ENCODE measurements at places on chromosomes 5 and 9. TPM values are rescaled to one million over a fixed set of nuclear protein-coding genes. Genes with fewer than 3 reads are reported as not detected.
A peak's percentile ranks its signal among the peaks of the same experiment; 100 is the strongest.

DNA sequence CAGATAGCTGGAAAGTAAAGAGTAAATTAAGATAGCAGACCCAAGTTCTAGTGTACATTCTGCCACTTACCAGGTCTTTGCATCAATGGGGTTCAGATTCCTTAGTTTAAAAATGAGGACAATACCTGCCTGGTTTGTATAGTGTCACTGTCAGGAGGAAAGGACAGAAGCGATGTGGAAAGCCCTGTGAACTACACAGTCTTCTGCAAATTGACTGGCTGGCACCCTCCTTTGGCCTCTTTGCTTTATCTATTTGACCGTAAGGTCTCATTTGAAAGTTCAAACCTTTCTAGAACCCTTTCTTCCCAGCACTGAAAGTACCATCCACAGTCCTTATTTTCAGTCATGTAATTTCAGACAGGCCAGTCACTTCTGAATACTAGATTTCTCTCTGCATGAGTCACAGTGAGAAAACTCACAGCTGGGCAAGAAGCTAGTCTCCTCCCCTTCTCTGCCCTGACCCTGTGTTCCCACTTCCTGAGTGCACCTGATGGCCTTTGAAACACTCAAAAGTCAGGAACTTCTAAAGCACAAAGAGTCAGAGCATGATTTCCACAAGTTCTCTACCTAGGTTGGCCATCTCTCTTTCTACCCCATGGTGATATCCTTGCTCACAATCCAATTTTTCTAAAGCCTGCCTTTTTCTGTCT is 91.3 kb upstream of the RASEF start:
- DNase-seq, result peak; percentile 78

DNA sequence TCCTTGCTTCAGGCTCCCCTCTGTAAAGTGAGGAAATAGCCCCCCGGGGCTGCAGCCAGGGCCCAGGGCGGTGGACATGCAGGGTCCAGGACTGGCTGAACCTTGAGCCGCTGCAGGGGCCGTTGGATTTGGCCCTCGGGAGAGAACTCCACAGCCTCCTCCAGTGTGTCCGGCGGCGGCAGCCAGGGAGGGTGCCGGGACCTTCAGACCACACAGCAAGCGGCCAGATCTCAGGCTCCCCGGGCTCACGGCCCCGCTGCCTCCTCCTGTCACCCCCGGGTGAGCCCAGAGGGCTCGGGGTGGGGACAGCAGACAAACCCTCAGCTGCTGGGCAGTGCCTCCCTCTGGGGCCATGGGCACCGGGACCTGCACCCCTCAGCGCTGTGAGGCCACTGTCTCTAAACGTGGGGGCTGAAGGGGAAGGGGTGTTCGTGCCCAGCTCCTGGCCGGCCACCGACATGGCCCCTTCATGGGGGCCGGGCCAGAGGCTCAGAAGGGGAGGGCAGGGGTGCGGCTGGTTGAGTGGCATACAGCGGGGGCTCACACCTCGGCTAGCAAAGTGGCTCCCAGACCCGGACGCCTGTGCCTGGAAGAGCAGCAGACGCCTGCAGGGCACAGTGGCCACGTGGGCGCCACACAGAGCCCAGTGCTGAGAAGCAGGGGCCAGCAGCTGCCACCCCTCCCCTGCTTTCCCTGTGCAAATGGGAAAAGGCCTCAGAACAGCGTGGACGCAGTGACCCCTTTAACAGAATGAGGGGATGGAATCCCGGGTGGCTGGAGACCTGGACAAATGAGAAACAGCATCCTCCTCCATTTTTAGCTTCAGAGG is 19.7 kb downstream of the SLC9A3 start:
- DNase-seq, result no peak

DNA sequence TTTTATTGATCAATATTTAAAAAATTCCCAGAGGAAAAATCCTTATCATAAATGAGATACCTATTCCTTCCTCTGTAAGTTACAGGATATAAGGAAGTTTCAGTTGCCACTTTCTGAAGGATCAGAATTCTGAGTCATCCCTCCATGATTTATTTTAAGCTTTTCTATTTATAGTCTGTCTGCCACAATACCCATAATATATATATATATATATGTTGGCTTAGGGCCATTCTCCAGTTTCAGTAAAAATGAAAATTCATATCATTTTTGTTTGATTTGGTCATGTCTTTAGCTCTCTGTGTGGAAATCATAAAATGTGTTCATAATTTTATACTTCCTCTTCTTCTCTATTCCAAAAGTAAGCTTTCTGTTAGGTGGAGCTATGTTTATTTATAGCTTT is 215.8 kb upstream of the CYLC2 start:
- no peak for DNase-seq

DNA sequence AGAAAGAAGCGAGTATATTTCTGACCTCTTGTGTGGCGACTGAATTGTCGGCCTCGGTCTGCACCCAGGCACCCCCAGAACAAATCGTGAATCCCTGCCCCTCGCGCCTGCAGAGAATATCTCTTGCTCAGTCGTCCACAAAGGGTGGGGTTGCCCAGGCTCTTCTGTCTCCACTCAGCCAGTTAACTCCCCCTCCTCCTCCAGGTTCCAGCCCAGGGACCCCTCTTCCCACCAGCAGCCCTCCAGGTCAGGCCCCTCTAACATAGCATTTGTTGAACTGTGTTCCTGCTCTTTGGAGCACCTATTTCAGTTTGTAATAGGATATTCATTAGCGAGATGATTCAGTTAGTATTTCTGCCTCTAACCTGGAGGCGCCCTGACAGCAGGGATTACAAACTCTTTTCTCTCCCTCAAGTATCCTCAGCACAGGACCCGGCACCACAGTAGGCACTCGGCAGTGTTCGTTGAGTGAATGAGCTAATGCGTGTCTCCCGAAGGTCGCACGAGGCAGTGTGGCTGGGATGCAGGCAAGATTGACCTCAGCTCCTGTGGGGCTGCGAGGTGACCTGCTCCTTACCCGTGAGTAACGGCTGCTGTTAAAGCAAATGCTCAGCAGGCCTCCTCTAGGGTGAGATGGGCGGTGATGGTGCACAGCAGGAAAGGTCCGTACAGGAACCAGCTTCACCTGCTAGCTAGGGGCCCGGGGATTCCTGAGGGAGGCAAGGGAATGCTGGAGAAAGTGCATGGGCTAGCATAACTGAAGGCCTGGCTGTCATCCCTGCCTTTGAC is 25.8 kb downstream of the ZBTB34 start:
- DNase-seq, result no peak

DNA sequence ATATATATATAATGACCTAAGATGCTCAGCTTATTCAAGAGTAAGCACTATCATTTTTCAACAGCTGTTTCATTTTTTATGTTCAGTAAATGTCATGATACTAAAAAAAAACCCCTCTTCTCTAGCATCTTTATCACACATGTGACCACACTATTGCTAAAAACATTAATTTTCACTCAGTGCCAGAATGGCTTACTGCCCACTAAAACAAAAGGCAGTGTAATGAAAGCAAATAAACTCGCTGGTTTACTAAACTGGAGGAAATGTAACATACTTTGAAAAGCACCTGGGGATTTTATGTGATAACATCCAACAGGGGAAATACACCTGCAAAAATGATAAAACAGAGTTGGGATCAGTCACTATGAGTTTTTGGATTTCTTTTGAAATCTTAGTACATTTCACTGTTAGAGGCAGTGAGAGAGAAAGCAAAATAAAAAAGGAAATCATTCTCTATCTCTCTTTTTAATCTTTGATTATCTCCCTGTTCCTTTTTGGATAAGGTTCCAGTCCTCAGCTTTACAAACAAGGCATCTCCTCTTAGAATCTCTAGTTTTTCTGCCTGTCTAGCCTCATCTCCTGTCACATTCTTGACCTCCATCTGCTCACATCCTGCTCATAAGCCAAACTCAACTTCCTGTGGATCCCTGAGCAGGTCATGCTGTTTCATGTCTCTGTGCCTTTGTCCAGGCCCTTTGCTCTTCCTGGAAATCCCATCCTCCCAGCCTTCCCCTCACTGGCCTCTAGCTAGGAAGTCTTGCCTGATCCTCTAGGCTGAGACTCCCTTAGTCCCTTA is 338.0 kb downstream of the MAN2A1 start:
- peak; percentile 15 for DNase-seq

TLN1 gene
- 525 TPM for total RNA-seq

MYMK gene
- total RNA-seq, result not detected

GRCh38 chr5:131274326-131275063 is 10.6 kb downstream of the CDC42SE2 start:
- no peak for DNase-seq

GRCh38 chr5:139138809-139139208 is 59.4 kb downstream of the SIL1 start:
- DNase-seq, result peak; percentile 61

DNA sequence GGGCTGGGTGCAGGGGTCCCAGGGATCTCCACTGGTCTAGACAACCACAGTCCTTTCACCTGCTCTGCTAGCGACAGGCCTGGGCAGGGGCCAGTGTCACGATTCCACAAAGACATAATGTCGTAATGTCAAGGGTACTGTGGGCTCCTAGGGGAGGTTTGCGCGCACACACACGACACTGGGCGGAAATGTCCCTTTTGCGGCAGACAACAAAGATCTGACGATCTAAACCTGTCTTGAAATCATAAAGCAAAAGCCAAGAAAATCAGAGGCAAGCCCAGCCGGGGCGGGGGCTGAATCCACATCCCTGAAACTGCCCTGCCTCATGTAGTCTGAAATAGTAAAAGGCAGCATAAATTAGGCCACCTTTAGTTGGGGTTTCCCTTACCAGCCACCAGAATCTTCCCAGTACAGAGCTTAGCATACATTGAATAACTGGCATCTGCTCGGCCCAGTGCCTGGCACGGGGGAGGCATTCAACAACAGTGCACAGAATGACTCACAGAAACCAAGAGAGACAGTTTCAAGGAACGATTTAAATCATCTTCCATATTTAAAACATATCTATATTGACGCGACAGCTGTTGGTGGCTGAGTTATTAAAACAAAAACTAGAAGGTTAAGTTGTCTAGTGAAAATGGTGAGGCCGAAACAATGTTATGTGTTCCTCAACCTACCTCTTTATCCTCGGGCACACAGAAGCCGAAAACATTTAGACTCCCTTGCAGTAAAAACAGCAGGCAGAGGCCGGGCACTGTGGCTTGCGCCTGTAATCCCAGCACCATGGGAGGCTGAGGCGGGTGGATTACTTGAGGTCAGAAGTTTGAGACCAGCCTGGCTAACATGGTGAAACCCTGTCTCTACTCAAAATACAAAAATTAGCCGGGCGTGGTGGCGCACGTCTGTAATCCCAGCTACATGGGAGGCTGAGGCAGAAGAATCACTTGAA is 151.0 kb downstream of the MYO10 start:
- DNase-seq, result no peak

FGFR4 gene
- 4.8 TPM for total RNA-seq

- DNase-seq, result no peak
These were observed 3.4 kb downstream of the RPL37 start for GRCh38 chr5:40831346-40832210.

FGF10 gene
- not detected for total RNA-seq

LAMC3 gene
- total RNA-seq, result 0.20 TPM

DNA sequence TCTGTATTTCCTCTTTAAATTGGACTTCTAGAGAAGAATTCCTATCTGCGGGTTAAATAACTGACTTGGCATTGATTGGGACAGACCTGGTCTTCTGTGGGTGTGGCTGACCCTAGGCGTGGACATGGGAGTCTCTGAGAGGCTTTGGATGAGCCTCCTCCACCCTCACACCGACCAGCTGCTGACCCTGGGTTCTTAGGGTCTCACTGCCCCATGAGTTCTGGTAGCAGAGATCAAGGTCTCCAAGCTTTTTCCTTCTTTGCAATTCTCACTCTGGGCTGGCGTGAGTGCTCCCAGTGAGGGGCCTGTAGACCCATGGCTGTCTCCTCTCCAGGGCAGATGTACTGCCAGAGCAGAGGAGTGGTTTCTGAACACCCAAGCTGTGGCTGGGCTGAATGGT is 41.6 kb upstream of the PITX1 start:
- DNase-seq, result no peak
